ENCODE measurements at places on chromosomes 13 and 19. TPM values are rescaled to one million over a fixed set of nuclear protein-coding genes. Genes with fewer than 3 reads are reported as not detected.

SYNE4 gene
- total RNA-seq: 11.2 TPM

BCKDHA gene
- total RNA-seq: 12.1 TPM

PLPPR2 gene
- 36.3 TPM for total RNA-seq

PPP5C gene
- total RNA-seq: 52.6 TPM

- H3K4me1 ChIP-seq: peaks cover 45% of the 10 kb centered on the region
- H3K27me3 ChIP-seq: no peaks in the 10 kb centered on the region
- no peak overlapping the region for H3K27ac ChIP-seq
- H3K36me3 ChIP-seq: no peaks in the 10 kb centered on the region
- H3K4me3 ChIP-seq: no peak overlapping the region
These were observed 1.9 kb upstream of the FXYD7 start for GRCh38 chr19:35140962-35141836.

GRCh38 chr13:44649834-44650233 is 73.7 kb upstream of the TSC22D1 start:
- no peak overlapping the region for H3K27ac ChIP-seq
- no peaks in the 10 kb centered on the region for H3K36me3 ChIP-seq
- no peaks in the 10 kb centered on the region for H3K27me3 ChIP-seq
- no peak overlapping the region for H3K4me3 ChIP-seq

DNA sequence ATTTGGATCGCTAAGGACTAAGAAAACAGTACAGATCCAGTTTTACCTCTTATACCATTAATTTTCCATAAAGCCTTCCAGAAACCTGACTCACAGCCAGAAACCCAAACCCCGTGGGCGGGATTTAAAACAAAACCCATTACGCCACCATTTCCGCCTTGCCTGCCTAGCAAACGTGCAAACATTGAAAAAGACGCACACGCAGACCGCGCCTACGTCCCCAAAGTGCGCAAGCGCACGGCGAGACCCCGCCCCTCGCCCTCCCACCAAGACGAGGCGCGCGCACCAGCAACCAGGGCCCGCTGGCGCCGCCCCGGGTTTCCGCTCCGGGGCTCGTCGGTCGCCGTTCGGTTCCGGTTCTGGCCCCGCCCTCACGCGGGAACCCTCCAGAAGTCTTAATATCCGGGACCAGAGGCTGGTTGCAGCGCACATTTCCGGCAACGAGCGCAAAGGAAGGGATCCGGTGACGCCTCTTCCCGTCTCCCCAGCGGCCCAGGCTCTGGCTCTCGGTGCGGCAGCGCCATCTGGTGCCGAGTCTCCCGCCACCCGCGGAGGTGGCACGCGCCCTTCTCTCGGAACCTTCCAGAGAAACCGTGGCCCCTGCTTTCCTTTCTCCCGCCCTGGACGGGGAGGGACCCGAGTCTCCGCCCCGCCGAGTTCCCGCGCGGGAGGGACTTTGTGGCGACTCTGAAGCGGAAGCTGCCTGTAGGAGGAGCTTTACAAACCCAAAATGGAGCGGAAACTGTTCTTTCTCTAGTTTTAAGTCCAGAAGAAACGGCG is 256.9 kb upstream of the STARD13 start:
- H3K4me1 ChIP-seq: peaks cover 32% of the 10 kb centered on the region
- no peaks in the 10 kb centered on the region for H3K27me3 ChIP-seq
- H3K27ac ChIP-seq: peak overlapping the region; percentile 99
- H3K36me3 ChIP-seq: no peaks in the 10 kb centered on the region

DNA sequence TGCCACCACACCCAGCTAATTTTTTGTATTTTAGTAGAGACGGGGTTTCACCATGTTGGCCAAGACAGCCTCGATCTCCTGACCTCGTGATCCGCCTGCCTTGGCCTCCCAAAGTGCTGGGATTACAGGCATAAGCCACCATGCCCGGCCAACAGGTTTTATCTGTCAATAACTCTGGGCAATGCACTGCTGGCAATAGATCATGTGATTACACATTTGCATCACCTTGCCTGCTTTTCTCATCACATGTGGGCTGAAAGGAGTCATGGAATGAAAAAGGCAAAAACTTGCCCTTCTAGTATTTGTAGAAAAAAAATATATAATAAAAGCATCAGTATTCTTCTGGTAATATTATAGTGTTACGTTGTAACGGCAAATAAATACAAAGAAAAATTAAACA is 164.5 kb downstream of the NHLRC3 start:
- no peak for DNase-seq
- no peaks in the 10 kb centered on the region for H3K4me1 ChIP-seq
- no peaks in the 10 kb centered on the region for H3K27me3 ChIP-seq
- no peak overlapping the region for H3K27ac ChIP-seq

GRCh38 chr19:28701491-28701890 is 511.5 kb downstream of the UQCRFS1 start:
- H3K27me3 ChIP-seq: no peaks in the 10 kb centered on the region
- no peak overlapping the region for H3K4me3 ChIP-seq
- no peaks in the 10 kb centered on the region for H3K36me3 ChIP-seq
- no peak for DNase-seq
- no peaks in the 10 kb centered on the region for H3K4me1 ChIP-seq
- no peak overlapping the region for H3K27ac ChIP-seq

Data from left lung (tissue), 14 donors.